Activated naive CD4-positive, alpha-beta T cell treated with anti-CD3 and anti-CD28 coated beads, Interleukin-2, amount 50 U/mL, for 16 hours (primary cell): ENCODE measurements at places on chromosomes 5 and 9.

GRCh38 chr5:106423109-106423897 is 1247.4 kb downstream of the EFNA5 start:
- no peak for DNase-seq

GRCh38 chr5:57710126-57710525 is 227.5 kb upstream of the ACTBL2 start:
- DNase-seq = no peak

DNA sequence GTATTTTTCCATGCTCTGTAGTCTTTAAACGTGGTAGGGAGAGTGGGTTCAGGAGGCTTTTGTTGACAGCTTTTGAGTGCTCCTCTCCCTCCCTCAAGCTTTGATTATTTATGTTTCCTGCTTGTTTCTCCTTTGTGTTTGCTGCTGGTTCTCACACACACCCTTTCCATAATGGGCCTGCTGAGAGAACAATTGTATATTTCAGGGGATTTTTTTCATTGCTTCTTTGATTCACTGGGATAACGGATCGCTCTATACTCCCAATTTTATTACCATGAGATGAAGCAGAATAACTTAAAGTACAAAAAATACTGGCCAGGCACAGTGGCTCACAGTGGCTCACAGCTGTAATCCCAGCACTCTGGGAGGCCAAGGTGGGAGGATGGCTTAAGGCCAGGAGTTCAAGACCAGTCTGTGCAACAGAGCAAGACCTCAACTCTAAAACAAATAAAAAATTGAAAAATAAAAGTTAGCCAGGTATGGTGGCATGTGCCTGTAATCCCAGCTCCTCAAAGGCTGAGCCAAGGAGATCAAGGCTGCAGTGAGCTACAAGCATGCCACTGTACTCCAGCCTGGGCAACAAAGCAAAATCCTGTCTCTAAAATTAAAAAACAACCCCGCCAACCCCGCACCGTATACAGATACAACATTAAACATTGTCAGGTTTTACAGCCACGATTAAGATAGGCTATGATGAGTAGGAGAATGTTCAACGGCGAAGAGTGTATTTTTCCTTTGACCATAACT is 66.9 kb downstream of the USP20 start:
- DNase-seq = no peak

DNA sequence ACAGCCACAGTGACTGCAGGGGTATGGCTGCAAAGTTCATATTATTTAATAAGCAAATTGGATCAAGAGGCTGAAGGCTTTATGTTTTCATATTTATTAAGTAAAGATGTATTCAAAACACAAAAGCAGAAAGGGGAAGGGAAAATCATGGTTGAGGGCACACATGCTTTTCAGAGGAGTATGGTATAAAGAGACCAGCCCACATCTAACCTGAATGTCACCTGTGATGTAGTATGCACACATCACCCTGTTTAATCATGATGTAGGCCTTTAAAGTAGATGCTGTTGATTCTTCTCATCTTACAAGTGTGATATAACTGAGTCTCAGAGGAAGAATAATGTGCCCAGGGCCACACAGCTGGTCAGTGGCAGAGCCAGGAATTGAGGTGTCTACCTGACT is 211.8 kb downstream of the DCP2 start:
- DNase-seq = no peak

DNA sequence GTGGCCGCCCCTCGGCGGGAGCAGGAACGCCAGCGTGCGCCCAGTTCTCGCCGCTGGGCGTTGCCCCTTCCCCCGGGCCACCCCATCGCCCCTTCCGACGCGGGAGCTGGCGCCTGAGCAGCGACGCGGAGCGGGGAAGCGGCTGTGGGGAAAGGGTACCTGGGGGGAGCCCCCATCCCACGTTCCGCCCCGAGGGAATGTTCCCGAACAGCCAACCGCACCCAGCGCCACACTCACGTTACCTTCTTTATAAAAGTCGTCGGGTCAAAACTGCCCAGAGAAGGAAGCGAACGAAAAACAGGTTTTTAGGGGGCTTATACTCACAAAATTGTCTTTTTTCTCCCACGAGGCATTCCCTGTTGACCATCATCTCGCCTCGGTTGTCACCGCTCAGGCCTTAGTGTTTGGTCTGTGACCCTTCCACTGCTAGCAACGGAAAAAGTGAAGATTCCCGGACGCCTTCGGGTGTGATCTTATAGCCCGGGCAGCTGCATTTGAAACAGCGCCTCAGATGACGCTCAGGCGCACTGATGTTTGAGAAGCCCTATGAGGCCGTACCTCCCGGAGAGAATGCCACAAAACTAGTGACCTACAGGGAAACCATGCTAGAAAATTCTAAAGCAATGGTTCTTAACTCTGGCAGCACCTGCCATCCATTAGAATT is 475 bp upstream of the GOLM1 start:
- no peak for DNase-seq

DNA sequence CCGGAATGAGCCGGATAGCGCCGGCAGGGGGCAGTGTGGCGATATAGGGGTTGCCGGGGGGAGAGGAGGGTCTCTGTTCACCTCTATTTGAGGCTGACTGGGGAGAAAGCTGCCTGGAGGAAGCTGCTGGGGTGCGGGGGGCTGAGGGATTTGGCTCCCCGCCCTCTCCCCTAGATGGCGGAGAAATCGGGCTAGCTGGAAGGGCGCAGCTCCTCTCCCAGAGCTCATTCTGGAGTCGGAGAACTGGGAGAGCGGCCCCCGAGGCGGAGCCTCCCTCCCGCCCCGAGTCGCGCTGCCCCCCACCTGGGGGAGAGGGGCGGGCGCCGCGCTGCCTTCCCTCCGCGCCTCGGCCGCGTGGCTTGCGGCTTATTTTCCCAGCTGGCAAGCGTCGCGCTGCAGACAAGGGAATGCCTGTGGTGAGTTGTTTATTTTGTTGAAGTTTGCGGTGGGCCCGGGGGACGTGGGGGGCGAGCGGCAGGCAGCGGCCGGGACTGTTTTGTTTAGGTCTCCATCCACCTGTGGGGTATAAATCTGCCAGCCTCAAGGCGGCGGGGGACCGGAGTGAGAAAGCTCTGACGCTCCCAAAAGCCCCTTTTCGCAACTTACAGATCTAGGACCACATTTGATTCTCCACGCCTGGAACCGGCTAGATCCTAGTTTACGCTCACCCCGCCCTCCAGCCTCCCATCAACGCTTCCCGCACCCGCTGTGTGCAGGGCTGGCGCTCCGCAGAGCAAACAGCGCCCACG is 4.1 kb upstream of the RGMB start:
- peak; percentile 68 for DNase-seq

GRCh38 chr9:105971986-105972385 is 277.6 kb downstream of the TMEM38B start:
- no peak for DNase-seq

DNA sequence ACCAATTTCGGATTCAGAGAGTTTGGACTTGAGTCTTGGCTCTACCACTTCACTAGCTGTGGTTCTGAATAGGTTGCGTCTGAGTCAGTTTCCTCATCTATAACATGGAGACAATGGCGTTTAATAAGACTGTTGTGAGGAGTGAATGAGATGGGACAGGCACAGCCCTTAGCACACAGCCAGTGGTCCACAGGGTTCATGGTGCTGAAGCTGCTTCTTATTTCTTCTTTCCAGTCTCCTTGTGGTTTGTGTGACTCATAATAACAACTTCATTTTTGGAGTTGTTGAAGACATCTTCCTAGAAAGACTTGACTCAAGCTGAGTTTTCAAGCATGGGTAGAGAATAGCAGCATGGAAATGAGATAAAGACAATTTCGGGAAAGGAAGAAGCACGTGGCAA is 172.6 kb upstream of the PPP2R2B start:
- no peak for DNase-seq

DNA sequence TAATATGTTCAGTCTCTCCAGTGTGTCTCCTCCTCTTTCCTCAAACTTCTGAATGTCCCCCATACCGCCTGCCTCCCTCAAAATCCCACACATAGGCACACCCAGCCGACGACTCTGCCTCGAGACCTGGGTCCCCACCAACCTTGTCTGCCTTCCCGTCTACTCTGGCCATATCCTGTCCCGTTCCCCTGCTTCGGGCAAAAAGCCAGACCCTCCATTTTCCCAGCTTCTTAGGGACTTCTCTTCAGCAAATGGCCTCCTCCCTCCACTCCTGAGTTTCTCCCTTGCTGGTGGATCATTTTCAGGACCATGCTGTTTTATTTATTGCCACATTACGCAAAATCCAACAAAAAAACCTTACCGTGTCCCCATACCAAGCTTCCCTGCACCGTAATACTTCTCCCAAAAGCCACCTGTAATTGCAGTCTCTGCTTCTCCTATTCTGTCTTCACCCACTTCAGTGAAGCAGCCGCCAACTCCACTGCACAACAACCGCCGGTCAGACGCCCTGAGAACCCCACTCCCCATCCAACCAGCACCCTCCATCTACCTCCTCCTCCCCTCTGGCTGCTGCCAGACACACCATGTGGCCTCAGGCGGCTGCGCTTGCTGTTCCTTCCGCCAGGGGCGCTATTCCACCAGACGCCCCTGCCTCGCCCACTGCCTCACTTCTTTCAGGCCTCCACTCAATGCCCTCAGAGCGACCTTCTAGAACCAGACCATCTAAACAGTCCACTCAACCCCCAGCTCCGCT is 117.0 kb downstream of the TRPM6 start:
- peak; percentile 34 for DNase-seq

- DNase-seq = no peak
These were observed 181.6 kb downstream of the DAB2IP start for GRCh38 chr9:121833061-121833460.

DNA sequence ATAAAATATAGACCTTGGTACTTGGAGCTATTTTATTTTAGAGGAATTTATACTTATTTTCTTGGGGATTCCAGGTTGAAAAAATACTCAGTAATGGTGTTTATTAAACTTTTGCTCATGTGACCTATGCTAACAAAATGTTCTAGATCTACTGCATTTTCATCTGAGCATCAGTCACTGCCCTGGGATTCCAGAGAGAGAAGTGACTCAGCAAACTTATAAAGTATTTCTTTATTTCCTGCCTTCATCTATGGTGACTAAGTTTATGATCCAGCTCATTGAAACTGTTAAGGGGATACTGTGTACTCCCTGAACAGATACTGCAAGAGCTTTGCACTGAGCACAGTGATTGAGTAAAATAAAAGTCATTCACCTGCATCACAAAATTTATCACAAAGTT is 298.5 kb upstream of the CDH18 start:
- DNase-seq = no peak

- no peak for DNase-seq
These were observed 143.9 kb upstream of the LHFPL2 start for GRCh38 chr5:78792345-78793055.

- no peak for DNase-seq
These were observed 67.5 kb upstream of the ACTBL2 start for GRCh38 chr5:57550132-57550531.

DNA sequence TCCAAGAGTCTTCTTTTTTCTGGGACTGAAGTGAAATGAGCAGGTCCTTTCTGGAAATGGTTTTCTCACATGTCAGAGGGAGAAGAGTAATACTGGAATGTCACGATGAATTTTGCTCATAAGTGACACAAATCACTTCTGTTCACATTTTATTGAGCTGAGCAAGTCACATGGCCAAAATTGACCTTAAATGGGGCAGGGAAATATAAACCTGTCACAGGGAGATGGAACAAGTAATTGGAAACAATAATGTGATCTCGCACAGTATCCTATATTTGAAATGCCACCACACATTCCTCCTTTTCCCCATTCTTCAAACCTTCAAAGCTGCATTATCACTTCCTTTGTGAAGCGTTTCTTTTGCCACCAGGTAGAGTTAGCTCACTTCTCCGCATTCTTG is 25.2 kb upstream of the LIFR start:
- no peak for DNase-seq

DNA sequence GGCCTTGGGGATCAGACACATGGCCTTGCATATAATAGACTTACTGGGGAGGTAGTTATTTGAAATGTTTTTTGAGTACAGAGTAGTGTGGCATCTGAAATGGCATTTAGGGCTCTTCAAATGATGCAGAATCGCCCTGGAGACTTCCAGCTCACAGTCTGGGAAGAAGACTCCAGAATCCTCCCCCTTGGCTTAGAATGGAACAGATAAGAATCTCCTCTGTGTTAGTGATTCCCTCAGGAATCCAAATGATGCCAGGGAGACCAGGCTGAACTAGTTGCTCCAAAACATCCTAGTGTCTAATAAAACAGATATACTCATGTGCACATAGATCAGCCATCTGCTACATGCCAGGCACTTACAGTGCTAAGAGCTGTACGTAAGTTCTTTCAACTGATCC is 38.6 kb upstream of the SMC5 start:
- DNase-seq = no peak

DNA sequence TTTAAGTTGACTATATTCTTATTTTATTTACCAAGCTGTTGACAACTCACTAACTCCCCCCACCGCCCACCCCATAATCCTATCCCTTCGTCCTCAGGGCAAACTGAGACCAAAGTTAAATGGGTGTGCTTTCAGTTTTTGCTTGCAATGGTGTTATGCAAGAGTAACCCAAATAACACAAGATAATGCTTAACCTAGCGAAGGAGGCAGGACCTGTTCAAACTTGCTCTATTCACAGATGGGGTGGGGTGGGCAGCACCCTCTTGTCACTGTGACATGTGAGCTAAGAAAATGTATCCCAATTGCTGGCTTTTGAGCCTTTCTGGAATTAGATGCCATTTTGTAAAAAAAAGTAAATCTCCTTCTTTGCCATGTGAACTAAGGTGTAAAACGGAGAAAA is 40.4 kb downstream of the GLIS3 start:
- no peak for DNase-seq

- no peak for DNase-seq
These were observed 211.8 kb downstream of the ARRDC3 start for GRCh38 chr5:91171322-91171721.

DNA sequence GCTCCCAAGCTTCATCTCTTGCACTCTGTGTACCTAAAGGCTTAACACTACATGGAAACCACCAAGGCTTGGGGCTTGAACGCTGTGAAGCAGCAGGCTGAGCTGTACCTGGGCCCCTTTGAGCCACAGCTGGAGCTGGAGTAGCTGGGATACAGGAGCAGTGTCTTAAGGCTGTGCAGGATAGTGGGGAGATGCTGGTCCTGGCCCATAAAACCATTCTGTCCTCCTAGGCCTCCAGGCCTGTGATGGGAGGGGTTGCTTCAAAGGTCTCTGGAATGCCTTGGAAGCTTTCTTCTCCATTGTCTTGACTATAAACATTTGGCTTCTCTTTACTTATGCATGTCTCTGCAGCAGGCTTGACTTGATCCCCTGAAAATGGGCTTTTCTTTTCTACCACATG is 42.3 kb upstream of the DAPK1 start:
- DNase-seq = no peak

DNA sequence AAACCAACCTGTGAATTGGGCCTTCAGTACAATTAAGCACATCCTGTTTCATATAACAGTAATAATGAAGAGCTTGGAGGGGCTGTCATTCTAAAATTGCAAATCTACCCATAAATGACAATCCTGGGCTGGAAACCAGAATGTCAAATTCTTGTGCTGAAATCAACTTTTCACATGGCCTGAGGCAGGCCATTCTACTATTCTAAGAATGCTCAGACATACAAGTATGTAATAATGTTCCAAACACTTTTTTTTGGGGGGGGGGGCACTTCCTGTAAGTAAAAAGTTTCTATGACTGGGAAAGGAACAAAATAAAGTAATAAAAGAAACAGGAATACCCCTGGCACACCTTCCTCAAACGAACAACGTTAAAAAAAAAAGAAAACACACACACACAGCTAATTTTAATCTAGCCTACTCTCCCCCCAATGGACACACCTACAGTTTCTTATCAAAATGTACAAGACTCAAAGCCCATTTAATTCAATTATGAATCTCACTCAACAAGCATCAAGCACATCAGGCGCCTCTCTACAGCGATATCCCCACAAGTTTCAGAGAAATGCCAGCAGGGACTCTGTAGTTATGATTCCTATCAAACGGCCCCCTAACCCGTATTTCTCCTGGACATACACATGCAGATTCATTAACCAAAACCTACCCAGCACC is 1.4 kb downstream of the ETF1 start:
- DNase-seq = no peak

GRCh38 chr9:130661451-130662098 is 2.8 kb upstream of the PRDM12 start:
- DNase-seq = no peak
